ENCODE measurements at places on chromosomes 2 and 18.

- no peak for DNase-seq
These were observed 84.1 kb upstream of the EPC2 start for GRCh38 chr2:148560496-148560895.

GRCh38 chr2:224023188-224023587 lies 15.9 kb downstream of the SERPINE2 start:
- no peak for DNase-seq

- DNase-seq, result no peak
These were observed 96.9 kb downstream of the TANC1 start for GRCh38 chr2:159065313-159065712.

DNA sequence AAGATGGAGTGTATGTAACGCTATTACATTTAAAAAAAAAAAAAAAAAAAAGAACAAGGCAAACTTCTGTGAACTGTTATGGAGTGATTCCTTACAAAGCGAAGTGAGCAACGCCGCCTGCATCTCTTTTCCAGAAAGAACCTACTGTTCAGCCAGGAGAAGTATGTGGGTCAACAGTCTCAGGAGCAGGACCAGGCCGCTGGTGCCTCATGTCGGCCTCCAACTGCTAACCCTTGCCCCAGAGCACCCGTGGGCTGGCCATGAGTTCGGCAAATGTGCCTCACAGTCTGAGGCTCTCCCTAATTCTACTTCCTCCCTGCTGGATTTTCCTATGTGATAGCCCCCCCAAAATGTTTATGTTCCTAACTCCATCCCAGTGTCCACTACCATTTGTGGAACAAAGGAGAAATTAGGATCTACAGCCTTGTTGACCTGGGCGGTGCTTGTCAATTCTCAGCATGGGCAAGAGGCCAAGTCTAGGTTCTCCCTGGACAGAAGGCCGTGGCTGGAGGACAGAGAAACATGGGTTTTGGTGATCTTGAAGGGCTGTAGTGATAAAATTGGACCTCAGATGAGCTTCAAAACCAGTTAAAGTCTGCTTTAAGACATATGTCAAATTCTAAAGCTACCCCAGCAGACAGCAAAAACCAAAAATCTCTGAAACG lies 15.9 kb downstream of the FAM168B start:
- DNase-seq, result no peak

DNA sequence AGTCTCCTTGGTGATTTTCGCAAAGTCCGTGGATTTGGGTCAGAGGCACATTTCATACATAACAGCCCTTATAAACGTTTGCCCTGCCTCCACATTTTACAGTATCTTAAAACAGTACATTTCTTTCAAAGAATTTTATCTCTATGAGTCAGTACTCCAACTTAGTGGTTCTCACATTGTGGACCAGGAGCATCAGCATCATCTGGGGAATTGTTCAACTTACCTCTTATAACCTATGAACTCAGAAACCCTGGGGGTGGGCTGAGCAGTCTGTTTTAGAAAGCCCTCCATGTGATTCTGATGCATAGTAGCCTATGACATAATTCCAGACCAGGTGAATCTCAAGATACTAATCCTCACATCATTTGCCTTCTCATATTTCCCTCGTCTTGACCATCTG lies 12.4 kb downstream of the SUPT7L start:
- DNase-seq, result no peak

GRCh38 chr2:172545408-172546075 lies 10.3 kb upstream of the PDK1 start:
- DNase-seq, result no peak

GRCh38 chr2:229342376-229342775 lies 71.3 kb upstream of the PID1 start:
- no peak for DNase-seq

DNA sequence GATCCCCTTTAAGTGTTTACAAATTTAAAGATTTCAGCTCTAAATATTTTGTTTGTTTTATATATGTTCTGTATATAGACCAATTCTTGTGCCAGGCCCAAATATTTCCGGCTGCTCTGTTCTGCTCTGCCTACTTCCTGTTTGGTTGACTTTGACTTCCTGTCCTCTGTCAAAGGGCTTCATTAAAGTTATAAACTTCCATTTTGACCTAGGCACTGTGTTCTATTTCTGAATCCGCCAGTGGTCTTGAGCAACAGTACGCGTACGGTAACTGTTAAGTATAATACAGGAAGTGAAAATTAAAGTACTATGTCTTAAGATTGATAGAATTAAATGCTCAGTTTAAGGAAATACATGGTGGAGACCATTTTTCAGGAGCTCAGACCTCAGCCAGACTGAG lies 13.5 kb upstream of the REL start:
- no peak for DNase-seq

- no peak for DNase-seq
These were observed 338.5 kb upstream of the SETBP1 start for GRCh38 chr18:44342162-44342561.

- DNase-seq, result no peak
These were observed 1.7 kb upstream of the COX5B start for GRCh38 chr2:97644023-97644717.

GRCh38 chr2:146131785-146132184 lies 1611.9 kb upstream of the ZEB2 start:
- no peak for DNase-seq

DNA sequence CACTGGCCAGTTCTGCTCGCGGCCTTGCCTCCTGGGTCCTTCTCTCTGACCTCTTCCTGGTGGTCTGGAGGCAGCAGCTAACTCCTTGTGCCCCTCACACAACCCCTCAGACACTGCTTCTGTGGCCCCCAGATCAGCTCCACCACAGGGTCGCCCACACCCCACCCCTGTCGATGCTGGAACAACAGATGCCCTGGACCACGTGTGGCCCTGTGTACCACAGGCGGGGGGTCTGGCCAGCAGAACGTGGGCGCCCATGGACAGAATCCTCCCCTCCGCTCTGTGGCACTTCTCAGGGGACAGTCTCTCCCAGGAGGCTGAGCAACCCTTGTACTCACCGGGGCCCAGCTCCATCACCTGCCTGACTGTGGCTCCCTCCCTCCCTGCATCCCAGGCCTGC lies 245.6 kb downstream of the NDUFA10 start:
- DNase-seq, result no peak

GRCh38 chr2:241854342-241855244 lies 4.1 kb downstream of the PDCD1 start:
- DNase-seq, result no peak

GRCh38 chr2:130728549-130729316 lies at the start of gene GPR148:
GPR148 (plus strand) TSS chr2:130729070; CDS start chr2:130729152, 82 bp downstream.
- DNase-seq, result no peak
